ENCODE measurements at places on chromosomes 3 and 15.

DNA sequence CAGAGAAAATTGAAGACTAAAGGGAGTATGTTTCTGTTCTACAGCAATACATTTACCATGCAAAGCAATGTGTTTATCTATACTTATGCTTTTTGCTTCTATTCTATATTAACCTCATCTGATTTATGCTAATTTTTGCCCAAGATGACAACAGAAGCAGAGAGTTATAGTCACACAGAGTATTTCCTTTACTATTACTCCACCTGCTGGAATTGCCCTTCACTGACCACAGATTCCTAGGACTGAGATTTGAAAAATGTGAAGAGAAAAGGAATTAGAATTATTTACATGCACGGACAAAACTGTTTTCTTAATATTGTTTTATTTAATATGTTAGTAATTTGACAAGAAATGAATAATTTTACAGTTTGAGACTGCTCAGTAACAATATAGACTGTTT lies 745.6 kb downstream of the VGLL3 start:
- DNase-seq, result no peak

GRCh38 chr3:165529451-165529850 lies 307.8 kb downstream of the BCHE start:
- no peak for DNase-seq

DNA sequence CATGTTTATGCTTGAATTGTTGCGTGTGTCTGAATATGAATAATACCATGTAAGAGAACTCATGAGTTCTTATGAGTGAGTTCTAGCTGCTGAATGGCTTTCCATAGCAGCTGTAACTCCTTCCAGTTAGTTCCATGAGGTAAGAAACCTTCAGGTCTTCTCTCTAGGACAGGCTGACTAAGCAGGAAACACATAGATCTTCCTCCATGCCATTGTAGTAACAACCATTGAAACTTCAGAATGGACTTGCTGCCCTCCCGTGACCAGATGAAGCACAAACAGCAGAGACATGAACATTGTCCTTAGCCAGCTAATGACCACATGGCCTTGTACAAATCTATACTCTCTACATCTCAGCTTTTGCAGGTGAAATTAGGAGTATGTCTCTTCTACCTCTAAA lies 200.0 kb downstream of the ZNF385D start:
- DNase-seq, result no peak

DNA sequence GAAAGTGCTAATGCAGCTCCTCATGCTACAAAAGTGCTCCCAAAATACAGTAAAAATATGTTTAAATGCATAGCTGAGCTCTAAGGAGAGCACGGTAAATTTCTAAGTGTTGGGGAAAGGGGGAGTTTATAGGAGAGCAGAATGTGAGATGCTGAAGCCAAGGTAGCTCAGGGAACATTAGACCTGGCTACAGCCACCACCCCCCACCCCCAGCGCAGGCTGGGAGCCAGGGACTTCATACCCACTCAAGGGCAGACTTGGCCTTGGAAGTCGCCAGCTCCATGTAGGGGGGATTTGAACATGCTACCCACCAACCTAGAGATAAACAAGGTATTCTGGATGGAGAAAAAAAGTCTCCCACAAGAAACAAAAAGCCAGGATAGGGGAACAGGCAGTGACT lies 142.2 kb downstream of the MEGF11 start:
- DNase-seq, result no peak

DNA sequence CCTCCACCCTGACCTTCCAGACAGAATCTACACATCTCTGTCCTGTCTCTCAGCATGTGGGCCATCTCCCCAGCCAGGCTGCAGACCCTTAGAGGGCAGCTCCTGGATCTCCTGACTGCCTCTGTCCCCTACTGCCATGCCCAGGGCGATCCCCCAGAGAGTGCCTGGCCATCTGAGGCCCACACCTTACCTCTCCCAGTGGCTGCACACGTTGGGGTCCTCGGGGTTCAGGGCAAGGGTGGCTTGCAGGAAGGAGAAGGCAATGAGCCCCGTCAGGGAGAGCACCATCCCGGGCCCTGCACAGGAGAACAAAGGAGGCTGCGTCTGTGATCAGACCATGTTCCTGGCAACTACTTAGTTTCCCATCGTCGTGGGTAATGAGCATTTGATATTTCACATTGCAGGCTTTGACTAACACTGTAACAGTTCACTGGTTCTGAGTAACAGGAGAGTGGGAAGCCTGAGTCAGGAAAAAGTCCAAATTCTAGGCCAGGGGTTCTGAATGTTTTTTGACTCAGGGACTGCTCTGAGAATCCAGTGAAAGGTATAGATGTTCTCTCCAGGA lies 125.4 kb downstream of the MEGF11 start:
- DNase-seq, result no peak

GRCh38 chr15:83288381-83288801 lies 3.9 kb upstream of the BNC1 start:
- no peak for DNase-seq

DNA sequence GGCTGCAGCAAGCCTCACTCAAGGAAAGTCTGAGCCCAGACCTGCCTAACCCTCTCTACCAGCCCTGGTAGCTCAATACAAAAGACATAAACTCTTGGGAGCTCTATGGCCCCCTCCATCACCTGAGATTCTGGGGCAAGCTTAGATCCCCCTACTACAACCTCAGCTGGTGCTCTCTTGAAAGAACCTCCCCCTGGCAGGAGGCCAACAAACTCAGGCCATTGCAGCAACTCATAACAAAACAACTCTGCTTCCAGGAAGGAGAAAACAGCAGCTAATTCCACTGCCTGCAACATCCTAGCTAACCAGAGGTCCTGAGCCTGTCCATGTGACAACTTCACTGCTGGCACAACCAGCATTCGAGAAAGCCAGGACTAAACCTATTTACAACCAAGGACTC lies 169.2 kb downstream of the ROBO1 start:
- no peak for DNase-seq

DNA sequence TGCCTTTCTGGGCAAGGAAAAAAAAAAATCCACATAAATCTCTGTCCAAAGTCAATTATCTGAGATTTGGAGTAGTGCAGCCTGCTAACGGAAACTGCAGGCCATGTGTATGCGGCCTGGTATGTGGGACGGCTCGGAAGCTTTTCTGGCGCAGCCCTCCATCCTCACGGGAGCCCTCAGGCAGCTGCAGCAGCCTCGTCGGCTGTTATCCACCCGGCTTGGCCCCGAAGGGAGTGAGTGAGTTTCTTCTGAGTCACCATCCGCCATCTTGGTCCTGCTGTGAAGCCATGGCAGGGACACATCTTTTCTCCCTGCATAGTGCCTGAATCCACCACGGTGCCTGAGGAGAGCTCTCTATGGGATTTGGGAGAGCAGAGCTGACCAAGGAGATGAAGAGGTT lies 62.8 kb downstream of the POLR2M start:
- no peak for DNase-seq

- DNase-seq, result no peak
Measured at GRCh38 chr15:28998511-28998910, 112.7 kb downstream of the APBA2 start.

DNA sequence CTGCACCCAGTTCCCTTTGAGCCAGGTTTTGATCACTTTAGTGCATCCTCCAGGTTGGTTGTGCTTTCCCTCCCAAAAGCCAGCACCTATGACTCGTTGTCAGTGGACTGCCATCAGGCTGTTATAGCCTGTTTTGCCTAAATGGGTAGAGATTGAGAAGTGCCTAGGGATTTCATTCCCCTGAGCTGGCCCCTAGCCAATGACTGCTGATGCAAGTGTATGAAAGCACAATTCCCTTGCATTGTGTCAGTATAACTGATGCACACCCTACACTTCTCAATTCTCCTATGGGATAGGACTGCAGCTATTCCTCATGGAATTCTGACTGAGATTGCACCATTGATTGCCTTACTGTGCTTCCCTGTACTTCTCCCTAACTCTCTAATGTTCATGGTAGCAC lies 102.1 kb upstream of the ARPP21 start:
- no peak for DNase-seq

DNA sequence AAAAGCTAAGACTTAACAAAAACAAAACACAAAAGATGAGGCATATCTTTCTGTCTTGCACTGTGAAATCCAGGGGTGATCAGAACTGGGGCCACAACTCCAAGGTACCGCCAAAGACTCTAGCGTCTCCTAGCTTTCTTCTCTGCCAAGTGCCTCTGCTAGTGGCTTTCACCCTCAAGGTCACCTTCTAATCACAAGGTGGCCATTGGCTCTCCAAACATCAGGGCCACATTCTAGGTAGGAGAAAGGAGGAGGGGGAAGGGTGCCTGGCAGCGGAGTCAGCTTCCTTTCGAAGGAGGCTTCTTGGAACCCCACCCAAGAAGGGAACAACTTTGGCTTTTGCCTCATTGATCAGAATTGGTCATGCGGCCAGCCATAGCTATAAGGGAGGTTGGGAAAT lies 168.8 kb upstream of the SMAD3 start:
- DNase-seq, result no peak

DNA sequence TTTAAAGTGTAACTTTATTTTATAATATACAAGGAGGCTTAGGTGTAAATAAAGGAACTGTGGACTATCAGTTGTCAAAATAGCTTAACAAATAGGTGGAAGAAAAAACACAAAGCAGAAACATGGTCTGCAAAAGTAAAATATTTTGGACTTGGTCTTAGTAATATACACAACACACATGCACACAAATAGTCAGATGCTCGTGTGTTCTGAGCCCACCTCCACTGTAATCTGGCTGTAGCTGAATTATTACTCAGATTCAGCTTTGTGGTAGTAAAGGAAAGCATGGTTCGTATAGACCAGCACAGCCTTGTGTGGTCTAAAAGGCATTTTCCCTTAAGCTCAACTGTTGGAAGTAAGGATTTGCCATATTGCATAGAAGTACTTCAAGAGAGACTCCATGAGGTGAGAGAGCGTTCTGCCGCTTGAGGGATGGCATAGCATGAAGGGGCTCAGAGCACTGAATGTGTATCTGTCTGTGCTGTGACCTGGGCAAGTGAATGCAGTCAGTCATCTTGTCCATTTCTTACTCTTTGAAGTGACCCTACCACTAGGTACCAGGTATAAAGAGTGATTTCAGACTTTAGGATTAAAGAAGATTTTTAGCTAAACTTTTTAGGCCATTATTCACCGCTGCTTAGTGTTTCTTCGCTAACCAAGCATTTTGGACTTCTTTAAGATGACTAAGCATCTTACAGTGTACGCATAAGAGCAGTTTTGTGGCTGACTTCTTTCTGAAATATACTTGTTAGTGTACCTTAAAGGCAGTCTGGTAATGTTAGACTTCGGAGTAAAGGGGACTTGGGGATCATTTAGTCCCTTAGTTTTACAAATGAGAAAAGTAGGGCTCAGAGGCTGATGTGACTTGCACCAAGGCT lies 15.2 kb downstream of the TPM1 start:
- DNase-seq, result no peak

DNA sequence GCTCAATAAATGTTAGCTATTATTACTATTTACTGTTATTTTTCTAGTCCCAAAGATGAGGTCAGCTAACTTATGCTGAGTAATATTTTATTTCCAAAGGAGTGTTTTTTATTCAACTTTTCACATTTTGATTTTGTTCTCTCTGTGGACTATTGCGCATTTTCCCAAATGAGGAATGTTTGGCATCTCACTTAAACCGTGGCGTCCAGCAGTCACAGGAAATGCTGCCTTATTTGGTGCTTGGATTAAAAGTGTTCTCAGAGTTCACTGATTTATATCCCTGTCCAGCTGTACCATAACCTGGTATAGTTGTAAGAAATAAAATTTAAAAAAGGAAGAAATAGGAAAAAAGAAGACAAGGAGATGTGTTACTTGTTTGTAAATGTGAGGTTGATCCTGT lies 166.8 kb downstream of the THSD4 start:
- DNase-seq, result no peak

GRCh38 chr3:39485547-39485946 lies 18.1 kb downstream of the MOBP start:
- no peak for DNase-seq

DNA sequence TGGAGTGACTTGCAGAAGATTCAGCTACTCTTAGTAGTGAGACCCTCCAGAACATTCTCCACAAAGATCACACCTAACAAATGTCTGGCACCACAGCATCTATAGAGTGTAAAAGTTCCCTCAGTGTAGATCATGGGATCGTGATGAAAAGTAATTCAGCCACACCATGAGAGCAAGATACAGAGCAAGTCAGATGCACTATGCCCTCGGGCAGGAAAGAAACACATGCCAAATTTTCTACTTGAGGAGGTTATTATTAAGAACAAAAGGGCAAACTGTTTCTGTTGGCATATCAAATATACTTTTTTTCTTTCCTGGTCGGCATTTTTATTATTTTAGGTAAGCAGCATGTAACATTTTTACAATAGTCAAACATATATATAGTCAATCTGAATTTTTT lies 44.8 kb upstream of the SNTN start:
- no peak for DNase-seq

DNA sequence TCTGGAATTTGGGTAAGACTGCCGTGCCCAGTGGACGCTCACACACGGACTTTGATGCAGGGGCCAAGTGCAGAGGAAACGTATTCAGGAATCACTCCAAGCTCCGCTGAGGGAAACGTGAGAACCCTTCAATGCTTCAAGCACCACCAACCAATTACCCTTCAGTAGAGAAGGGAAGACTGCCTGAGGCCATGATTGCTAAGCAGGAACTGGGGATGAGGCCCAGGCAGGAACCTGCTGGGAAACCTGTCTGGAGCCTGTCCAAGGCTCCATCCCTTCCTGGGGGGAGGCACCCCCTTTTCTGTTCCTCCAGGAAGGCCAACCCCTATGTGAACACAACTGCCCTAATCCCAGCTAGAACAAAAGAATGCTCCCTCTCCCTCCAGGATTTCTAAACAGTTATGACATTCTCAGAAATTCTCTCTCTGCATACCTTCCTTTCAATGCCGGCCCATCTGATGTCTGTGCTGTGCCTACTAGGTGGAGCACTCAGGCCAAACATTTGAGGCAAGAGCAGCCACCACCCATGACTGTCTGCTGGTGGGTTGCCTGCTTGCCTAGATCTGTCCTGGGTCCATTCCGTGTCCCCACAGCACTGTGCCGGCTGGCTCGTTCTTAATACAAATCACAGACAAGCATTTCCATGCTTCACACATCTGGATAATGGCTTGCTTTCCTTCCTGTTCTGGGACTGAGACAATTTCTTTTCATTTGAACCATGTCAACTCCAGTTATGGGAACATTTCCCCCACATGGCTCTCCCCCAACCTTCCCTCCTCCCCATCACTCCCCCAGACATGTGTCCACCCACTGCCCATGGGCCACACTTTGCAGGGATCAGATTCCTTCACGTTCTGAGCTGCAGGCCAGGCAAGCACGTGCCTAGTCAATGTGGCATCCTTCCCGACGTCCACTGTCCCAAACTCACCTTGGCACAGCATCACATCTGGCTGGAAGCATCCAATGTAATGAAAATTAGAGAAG lies 149.4 kb downstream of the ADAMTS17 start:
- DNase-seq, result no peak

GRCh38 chr15:64982472-64982871 lies 7.2 kb downstream of the SPG21 start:
- DNase-seq, result no peak

GRCh38 chr3:187789872-187790271 lies 44.6 kb upstream of the BCL6 start:
- DNase-seq, result no peak

DNA sequence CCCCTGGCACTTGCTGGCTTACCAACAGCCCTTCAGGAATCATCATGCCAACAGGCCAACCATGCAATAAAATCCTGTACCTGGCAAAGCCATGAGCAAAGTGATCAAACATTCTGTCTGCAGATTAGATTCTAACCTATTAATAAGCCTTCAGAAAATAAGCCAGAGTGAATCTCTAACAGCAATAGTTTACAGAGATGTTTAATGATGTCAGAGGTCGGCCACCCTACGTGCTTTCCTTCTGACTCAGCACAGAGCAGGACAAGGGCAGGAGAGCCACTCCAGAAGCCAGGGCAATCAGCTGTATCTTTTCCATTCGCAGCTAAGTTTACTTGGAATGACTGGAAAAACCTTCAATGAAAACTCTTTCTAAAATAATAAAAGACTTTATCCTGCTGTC lies 13.1 kb downstream of the COL8A1 start:
- DNase-seq, result no peak

Data from stimulated activated CD4-positive, alpha-beta T cell treated with anti-CD3 and anti-CD28 coated beads, Interleukin-15, amount 100 ng/mL, for 48 hours (primary cell).